ENCODE measurements at places on chromosomes 12 and 14.

- DNase-seq, result no peak
- no peaks in the 10 kb centered on the region for H3K36me3 ChIP-seq
- H3K27me3 ChIP-seq, result no peaks in the 10 kb centered on the region
Measured at GRCh38 chr14:57567220-57567619, 73.6 kb upstream of the CCDC198 start.

GRCh38 chr12:42612231-42612613 lies 22.7 kb upstream of the PRICKLE1 start:
- H3K27me3 ChIP-seq, result no peaks in the 10 kb centered on the region
- peaks cover 6% of the 10 kb centered on the region for H3K4me1 ChIP-seq
- DNase-seq, result no peak

GRCh38 chr12:18443768-18444437 lies 182.6 kb downstream of the PIK3C2G start:
- H3K4me3 ChIP-seq, result no peak overlapping the region
- H3K27me3 ChIP-seq, result no peaks in the 10 kb centered on the region
- H3K27ac ChIP-seq, result no peak overlapping the region
- no peaks in the 10 kb centered on the region for H3K36me3 ChIP-seq
- no peak for DNase-seq
- no peaks in the 10 kb centered on the region for H3K4me1 ChIP-seq

GRCh38 chr12:988646-989045 lies 2.4 kb upstream of the ERC1 start:
- no peak for DNase-seq
- no peak overlapping the region for H3K27ac ChIP-seq
- no peaks in the 10 kb centered on the region for H3K27me3 ChIP-seq

DNA sequence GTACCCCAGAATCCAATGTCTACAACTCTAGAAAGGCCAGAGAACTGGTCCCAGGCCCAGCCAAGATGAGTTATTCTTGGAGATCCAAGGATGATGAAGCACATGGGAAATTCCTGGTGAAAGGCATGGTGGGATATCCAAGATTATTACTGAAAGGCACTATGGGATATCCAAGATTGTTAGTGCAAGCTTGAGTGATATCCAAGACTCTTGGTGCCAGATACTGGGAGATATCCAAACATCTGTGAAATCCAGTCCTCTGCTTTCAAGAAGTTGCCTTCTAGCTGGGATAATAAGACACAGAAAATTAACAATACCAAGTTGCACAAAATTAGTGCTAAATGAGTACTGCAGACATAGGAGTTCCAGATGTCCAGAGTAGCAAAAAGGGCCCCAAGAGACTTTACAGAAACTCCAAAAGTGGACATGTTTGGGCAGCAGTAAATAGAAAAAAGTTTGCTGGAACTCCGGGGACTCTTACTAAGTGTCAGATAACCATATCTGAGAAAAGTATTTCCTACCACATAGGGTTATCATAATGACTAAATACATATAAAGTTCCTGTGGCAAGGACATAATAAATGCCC lies 34.6 kb downstream of the PHLDA1 start:
- no peak overlapping the region for H3K4me3 ChIP-seq
- H3K27ac ChIP-seq, result no peak overlapping the region
- no peaks in the 10 kb centered on the region for H3K4me1 ChIP-seq
- no peaks in the 10 kb centered on the region for H3K36me3 ChIP-seq
- H3K27me3 ChIP-seq, result no peaks in the 10 kb centered on the region
- no peak for DNase-seq

- peaks cover 21% of the 10 kb centered on the region for H3K36me3 ChIP-seq
- H3K27ac ChIP-seq, result no peak overlapping the region
- no peak overlapping the region for H3K4me3 ChIP-seq
- no peaks in the 10 kb centered on the region for H3K27me3 ChIP-seq
- no peak for DNase-seq
Measured at GRCh38 chr12:124496584-124496983, 70.8 kb downstream of the NCOR2 start.

- no peaks in the 10 kb centered on the region for H3K27me3 ChIP-seq
- no peak overlapping the region for H3K4me3 ChIP-seq
- no peaks in the 10 kb centered on the region for H3K36me3 ChIP-seq
- H3K4me1 ChIP-seq, result peaks cover 6% of the 10 kb centered on the region
Measured at GRCh38 chr12:107223821-107224220, 130.5 kb upstream of the CRY1 start.

GRCh38 chr12:65681226-65681625 lies 143.1 kb upstream of the HMGA2 start:
- no peaks in the 10 kb centered on the region for H3K36me3 ChIP-seq
- DNase-seq, result peak; percentile 91
- H3K27me3 ChIP-seq, result no peaks in the 10 kb centered on the region
- H3K27ac ChIP-seq, result no peak overlapping the region
- H3K4me3 ChIP-seq, result no peak overlapping the region
- no peaks in the 10 kb centered on the region for H3K4me1 ChIP-seq

GRCh38 chr12:97375310-97375709 lies 87.3 kb upstream of the RMST start:
- H3K27me3 ChIP-seq, result no peaks in the 10 kb centered on the region
- DNase-seq, result no peak
- no peaks in the 10 kb centered on the region for H3K36me3 ChIP-seq
- no peaks in the 10 kb centered on the region for H3K4me1 ChIP-seq
- H3K4me3 ChIP-seq, result no peak overlapping the region
- no peak overlapping the region for H3K27ac ChIP-seq

DNA sequence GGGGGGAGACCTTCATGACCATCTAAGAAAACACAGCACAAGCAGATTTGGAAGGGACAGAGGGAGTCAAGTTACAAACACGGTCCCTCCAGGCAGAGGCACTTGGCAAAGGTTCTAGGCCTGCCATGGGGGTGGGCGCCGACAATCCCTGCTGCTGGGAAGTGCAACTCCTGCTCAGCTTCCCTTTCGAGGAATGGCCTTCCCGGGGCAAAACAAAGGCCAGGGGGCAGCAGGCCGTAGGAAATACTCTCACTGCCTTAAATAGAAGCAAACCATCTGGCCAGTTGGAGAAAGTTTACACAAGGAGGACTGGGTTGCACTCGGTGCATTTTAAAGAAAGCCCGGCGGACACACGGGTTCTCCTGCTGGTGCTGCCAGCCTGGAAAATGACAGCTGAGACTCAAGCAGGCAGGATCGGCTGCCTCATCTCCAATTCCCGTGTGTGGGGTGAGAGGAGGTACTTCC lies 65.8 kb downstream of the ITPK1 start:
- no peak overlapping the region for H3K4me3 ChIP-seq
- no peak overlapping the region for H3K27ac ChIP-seq
- peaks cover 9% of the 10 kb centered on the region for H3K4me1 ChIP-seq
- no peak for DNase-seq

DNA sequence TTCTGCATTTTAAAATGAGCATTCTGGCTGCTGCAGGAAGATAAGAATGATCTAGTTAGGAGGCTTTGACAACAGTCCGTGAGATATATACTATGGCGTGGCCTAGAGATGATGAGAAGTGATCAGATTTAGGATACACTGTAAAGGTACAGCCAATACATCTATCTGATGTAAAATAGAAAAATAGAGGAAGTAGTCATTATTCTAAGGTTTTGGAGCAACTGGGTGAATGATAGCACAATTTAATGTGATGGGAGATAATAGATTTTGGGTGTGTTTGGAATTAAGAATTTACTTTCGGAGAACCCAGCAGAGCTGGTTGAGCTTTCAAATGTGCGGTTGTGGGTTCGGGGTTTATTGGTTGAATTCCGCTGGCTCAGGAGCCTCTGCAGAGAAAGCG lies at the start of gene ANP32D:
ANP32D (plus strand) TSS at position 301 of the 400 bp plus-strand sequence. CDS start 106 bp downstream, outside the sequence.
- no peaks in the 10 kb centered on the region for H3K36me3 ChIP-seq
- no peaks in the 10 kb centered on the region for H3K27me3 ChIP-seq
- H3K4me3 ChIP-seq, result no peak within 1 kb of the TSS
- H3K4me1 ChIP-seq, result no peaks in the 10 kb centered on the region
- no peak within 1 kb of the TSS for H3K27ac ChIP-seq

GRCh38 chr12:121232977-121233627 lies 23.2 kb downstream of the P2RX4 start:
- peaks cover 5% of the 10 kb centered on the region for H3K4me1 ChIP-seq
- no peak overlapping the region for H3K27ac ChIP-seq
- H3K4me3 ChIP-seq, result no peak overlapping the region
- DNase-seq, result peak; percentile 21
- H3K27me3 ChIP-seq, result no peaks in the 10 kb centered on the region

DNA sequence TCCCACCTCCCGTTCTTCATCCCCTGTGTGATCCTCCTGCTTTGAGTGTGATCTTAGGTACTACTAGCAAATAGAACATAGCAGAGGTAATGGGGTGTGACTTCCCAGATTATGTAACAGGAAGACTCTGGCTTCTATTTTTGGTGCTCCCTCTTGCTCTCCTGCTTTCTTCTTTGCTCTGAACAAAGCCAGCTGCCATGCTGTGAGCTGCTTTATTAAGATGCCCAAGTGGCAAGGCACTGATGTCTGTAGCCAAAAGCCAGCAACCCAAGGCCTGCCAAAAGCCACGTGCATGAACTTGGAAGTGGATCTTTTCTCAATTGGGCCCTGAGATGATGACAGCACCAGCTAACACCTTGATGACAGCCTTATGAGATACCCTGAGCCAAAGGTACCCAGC lies 5.8 kb upstream of the MFAP5 start:
- H3K36me3 ChIP-seq, result no peaks in the 10 kb centered on the region
- H3K27me3 ChIP-seq, result no peaks in the 10 kb centered on the region
- peaks cover 9% of the 10 kb centered on the region for H3K4me1 ChIP-seq

DNA sequence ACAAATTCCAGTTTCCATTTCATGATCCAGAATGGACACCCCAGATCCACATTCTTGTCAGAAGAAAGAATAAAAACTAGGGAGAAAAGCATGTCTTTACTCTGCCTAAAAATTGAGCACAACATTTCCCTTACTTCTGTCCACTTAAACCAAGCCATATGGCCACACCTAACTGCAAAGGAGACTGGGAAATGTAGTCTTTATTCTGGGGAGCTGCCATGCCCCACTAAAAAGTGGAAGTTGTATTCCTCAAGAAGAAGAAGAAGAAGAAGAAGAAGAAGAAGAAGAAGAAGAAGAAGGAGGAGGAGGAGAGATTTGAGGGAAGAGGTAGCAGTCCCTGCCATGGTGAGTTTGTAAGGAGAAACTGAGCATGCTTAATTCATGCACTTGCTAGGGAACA lies 84.5 kb downstream of the GPR65 start:
- no peaks in the 10 kb centered on the region for H3K4me1 ChIP-seq
- no peaks in the 10 kb centered on the region for H3K27me3 ChIP-seq
- H3K4me3 ChIP-seq, result no peak overlapping the region
- H3K27ac ChIP-seq, result no peak overlapping the region

DNA sequence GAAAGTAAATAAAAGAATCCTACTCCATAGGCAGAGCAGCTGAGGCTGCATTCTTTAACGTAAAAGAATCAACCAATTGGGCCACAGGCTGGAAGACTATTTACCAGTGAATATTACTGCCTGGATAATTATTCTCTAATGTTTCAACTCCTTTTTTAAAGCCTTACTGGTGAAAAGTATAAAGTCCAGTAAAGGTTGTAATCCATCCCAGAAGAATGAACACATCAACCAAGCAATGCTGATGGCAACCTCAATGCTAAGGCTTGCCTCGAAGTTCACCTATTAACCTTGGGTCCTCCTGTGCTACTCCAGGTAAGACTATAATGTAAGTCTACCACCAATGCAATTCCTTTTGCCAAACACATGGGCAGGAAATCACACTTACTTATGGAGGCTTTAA lies 77.3 kb downstream of the ATXN2 start:
- H3K27ac ChIP-seq, result no peak overlapping the region
- H3K4me1 ChIP-seq, result no peaks in the 10 kb centered on the region
- H3K36me3 ChIP-seq, result peaks cover 31% of the 10 kb centered on the region
- DNase-seq, result no peak

GRCh38 chr12:9143137-9143536 lies 27.4 kb upstream of the A2M start:
- no peak overlapping the region for H3K4me3 ChIP-seq
- no peak overlapping the region for H3K27ac ChIP-seq
- no peaks in the 10 kb centered on the region for H3K27me3 ChIP-seq

- H3K27me3 ChIP-seq, result no peaks in the 10 kb centered on the region
- H3K27ac ChIP-seq, result no peak overlapping the region
- no peak for DNase-seq
- peaks cover 4% of the 10 kb centered on the region for H3K4me1 ChIP-seq
- no peaks in the 10 kb centered on the region for H3K36me3 ChIP-seq
- no peak overlapping the region for H3K4me3 ChIP-seq
Measured at GRCh38 chr12:1838205-1838993, 18.0 kb downstream of the LRTM2 start.

GRCh38 chr12:46209914-46210872 lies 58.6 kb downstream of the SLC38A1 start:
- no peak overlapping the region for H3K4me3 ChIP-seq
- no peaks in the 10 kb centered on the region for H3K27me3 ChIP-seq
- H3K4me1 ChIP-seq, result peaks cover 4% of the 10 kb centered on the region

DNA sequence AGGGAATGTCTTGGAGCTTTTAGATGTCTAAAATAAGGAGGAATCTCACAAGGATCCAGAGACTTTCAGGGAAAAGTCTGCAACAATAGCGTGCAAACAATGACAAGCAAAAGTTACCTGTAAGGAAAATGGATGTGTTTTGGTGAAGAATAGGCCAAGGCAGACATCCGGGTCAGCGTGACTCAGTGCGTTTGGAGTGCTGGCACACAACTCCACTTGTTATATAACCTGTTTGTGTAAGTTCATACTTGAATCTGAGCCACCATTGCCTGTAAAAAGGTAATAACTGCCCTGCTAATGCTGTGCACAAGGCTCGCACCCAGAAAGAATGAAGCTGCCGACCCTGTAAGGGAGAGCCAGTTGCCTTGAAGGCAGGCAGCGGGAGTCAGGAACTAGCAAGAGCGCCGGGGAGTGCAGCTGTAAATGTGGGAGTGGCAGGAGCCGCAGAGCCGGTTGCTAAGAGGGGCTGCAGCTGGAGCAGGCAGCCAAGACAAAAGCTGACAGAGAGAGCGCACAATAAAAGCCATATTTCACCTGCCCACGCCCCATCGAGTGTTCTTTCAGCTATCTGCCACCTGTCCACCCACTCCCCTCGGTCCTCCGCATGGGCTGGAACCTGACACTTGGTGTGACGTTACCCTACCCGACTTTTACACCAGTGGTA lies 638.5 kb upstream of the MIS18BP1 start:
- no peak for DNase-seq
- no peaks in the 10 kb centered on the region for H3K27me3 ChIP-seq
- no peaks in the 10 kb centered on the region for H3K36me3 ChIP-seq
- no peak overlapping the region for H3K27ac ChIP-seq
- H3K4me3 ChIP-seq, result no peak overlapping the region

DNA sequence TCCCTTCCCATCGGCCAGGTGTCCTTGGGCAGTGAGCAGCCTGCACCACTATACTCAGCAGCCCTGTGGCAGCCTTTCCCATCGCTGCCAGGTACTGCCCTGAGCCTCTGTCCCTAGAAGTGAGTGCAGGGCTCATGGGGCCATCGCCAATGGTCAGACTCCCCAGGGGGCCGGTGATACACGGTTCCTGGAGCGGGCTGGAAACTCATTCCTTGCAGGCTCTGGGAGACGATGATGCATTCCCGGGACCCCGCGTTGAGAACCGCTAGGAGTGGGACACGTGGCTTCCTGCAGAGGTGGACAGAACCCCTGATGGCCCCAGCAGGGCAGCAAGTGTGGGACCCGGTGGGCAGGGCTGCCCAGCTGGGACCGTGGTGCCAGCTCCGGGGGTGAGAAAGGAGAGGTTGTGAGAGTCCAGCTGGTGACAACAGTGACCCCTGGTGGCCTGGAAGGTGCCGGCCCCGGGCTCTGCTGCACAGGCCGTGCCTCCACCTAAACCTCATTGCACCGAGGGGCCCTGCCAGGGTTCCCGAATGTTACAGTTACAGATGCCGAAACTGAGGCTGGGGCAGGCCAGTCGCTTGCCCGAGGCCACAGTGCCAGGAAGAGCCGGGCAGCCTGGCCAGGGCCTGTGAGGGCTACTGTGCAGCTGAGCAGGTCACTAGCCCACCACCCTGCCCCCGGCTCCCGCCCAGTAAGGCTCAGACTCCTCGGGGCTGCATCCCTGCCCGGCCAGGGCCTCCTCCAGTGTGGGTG lies 33.8 kb downstream of the FBRSL1 start:
- peak; percentile 69 for DNase-seq
- H3K27me3 ChIP-seq, result no peaks in the 10 kb centered on the region
- H3K36me3 ChIP-seq, result no peaks in the 10 kb centered on the region
